Activated CD4-positive, alpha-beta T cell treated with anti-CD3 and anti-CD28 coated beads, Interleukin-2, amount 50 U/mL, for 16 hours (primary cell): ENCODE measurements at places on chromosomes 12 and 14.
A peak's percentile ranks its signal among the peaks of the same experiment; 100 is the strongest.

GRCh38 chr12:109714913-109715244, 1.3 kb downstream of the FAM222A start:
- DNase-seq = no peak

GRCh38 chr14:97290065-97290464, 492.9 kb downstream of the VRK1 start:
- no peak for DNase-seq

DNA sequence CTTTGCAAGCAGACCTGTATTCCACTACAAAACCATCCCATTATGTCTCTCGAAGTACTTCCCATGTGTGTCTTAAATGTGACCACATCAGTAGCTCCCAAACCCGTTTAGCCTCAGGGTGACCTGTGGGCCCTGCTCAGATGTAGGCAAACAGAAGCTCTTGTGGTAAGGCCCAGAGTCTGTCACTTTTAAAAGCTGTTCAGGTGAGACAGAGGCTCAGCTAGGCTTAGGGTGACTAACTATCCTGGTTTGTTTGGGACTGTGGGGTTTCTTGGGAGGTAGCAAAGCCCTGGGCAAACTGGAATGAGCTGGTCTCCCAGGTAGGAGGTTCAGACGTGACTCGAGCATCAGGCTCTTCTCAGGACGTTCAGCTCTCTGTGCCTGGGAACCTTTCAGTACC, 64.5 kb upstream of the VASH1 start:
- no peak for DNase-seq

GRCh38 chr14:32820181-32820580, 118.5 kb upstream of the NPAS3 start:
- DNase-seq = no peak

- DNase-seq = no peak
Measured at GRCh38 chr12:62834406-62834805, 100.5 kb downstream of the PPM1H start.

DNA sequence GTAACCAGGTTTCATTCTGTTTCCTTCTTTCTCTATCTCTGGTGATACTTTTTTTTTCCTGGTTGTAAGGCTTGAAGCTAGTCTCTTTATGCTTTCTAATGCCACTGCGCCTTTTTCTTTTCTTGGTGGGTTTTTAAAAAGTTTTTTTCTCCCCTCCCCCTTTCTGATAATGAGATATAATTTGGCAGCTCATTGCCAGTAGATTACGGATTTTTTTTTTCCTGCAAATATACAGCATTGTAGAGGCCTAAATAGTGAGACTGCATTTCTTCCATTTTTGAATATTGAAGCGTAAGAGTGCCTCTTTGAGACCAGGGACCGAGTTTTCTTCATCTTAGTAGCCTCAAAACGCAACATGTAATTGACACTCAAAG, 1.1 kb downstream of the PAPOLA start:
- no peak for DNase-seq

GRCh38 chr14:71618716-71619115, 313.5 kb upstream of the RGS6 start:
- DNase-seq = no peak

DNA sequence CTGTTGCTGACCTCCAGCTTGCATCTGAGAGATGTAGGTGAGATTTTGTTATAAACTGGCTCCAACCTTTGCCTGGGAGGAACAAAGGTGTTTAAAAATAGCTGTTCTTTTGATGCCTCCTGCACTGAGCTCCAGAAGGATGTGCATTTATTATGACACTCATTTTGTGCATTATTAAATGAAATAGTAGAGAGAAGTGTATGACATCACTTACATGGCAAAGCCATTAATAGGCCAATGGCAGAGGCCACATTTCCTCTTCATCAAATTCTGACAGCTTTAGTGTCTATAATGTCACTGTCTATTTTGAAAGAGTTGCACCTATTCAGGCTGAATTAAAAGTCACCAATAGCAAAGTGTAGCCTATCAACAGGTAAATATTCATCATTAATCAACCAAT, 564.6 kb downstream of the FLRT2 start:
- no peak for DNase-seq

- no peak for DNase-seq
Measured at GRCh38 chr14:70810621-70811020, 1.3 kb upstream of the MAP3K9 start.

DNA sequence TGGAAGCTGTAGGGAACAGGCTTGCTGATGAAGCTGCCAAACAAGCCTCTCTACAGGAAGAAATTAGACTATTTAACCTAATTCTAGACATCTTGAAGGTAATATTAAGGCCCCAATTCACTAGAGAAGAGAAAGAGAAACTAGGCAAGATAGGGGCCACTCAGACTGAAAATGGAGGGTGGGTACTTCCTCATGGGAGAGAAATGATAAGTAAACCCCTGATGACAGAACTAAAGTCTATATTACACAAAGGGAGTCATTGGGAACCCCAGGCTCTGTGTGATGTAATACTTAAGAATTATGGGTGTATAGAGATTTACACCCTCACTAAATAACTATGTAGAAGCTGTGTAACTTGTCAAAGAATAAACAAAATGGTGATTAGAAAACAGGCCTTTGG, 64.3 kb downstream of the APOBEC1 start:
- peak; percentile 5 for DNase-seq

- peak; percentile 76 for DNase-seq
Measured at GRCh38 chr14:96362071-96362964, 823 bp downstream of the ATG2B start.

DNA sequence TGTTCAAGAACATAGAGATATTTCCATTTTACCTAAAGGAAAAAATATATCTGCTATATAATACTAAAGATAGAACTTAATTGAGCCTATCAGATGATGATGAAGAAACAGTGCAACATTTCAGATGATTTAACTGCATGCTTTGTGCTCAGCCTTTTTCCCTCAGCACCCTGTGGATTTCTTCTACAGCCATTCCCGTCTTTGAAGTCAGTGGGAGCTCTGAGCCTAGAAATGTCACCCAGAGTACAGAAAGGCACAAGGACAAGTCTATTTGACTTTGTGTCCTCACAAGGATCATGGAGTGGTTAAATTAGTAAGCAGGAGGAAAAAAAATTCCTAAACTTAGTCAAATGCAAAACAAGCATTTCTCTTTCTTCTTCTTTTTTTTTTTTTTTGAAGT, 994.0 kb upstream of the FLRT2 start:
- no peak for DNase-seq

DNA sequence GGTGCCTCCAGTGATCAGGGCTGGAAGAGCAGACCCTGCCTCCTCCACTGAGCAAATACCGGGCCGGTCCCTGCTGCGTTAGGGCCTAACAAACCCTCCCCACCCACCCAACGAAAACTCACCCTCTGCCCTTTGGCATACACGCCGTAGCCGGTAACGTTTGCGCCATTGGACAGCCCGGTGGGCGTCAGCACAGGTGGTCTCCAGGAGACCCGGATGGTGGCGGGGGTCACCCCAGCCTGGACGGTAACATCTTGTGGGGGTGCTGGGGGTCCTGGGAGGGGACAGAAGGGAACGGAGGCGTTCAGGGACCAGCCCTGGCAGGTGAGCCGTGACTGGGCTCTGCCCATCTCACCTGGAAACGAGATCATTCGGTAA, 100.5 kb downstream of the PIWIL1 start:
- DNase-seq = no peak

DNA sequence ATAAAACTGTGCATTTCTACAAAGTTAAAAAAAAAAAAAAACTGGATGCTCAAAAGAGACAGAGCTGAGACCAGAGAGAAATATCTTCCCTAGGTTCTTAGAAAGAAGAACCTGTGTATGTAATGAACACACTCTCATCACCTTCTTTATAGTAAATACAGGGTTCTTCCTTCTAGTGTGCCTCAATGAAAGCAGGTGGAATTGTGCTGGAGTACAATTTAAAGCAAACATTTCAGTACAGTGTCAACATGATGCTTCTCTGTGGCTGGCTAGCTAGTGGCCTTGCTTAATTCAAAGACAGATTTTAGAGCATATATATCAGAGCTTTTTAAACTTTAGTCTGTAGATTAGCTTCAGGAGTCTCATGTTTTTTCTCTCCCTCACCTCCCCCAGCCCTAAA, 249.8 kb upstream of the ARHGAP5 start:
- DNase-seq = no peak

- DNase-seq = no peak
Measured at GRCh38 chr12:52753283-52753682, 23.9 kb downstream of the KRT76 start.

DNA sequence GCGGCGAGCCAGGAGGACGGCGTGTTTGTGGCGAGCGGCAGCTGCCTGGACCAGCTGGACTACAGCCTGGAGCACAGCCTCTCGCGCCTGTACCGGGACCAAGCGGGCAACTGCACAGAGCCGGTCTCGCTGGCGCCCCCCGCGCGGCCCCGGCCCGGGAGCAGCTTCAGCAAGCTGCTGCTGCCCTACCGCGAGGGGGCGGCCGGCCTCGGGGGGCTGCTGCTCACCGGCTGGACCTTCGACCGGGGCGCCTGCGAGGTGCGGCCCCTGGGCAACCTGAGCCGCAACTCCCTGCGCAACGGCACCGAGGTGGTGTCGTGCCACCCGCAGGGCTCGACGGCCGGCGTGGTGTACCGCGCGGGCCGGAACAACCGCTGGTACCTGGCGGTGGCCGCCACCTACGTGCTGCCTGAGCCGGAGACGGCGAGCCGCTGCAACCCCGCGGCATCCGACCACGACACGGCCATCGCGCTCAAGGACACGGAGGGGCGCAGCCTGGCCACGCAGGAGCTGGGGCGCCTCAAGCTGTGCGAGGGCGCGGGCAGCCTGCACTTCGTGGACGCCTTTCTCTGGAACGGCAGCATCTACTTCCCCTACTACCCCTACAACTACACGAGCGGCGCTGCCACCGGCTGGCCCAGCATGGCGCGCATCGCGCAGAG, 873 bp downstream of the PLXNC1 start:
- DNase-seq = peak; percentile 44

GRCh38 chr12:90773491-90773890, 181.5 kb downstream of the CCER1 start:
- no peak for DNase-seq

DNA sequence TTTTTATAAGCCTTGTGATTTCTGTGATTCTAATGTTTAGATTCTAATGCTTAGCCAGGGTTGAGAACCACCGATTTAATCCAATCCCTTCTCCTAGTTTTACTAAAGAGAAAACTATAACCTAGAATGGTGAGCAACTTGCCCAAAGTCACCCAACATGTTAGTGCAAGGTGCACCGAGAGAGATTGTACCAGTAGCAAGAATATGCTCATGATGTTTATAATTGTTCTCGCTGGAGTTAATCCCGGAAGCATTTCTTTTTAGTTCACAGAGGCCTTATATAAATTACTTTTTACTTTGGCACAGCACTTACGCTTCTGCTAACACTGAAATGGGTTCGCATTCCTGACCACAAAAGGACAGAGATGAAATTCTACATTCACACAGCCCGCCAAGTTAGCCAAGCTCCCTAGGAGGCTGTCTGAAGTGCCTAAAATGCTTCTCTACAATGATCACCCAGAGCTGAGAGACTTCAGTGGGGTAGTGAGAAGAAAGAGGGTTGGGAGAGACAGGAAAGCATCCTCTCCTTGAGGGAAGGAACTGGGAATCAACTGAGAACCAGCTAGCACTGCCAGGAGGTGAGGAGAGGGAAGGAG, 579 bp upstream of the BLOC1S1 start:
- DNase-seq = no peak
